ENCODE measurements at places on chromosomes 5 and 9.

DNA sequence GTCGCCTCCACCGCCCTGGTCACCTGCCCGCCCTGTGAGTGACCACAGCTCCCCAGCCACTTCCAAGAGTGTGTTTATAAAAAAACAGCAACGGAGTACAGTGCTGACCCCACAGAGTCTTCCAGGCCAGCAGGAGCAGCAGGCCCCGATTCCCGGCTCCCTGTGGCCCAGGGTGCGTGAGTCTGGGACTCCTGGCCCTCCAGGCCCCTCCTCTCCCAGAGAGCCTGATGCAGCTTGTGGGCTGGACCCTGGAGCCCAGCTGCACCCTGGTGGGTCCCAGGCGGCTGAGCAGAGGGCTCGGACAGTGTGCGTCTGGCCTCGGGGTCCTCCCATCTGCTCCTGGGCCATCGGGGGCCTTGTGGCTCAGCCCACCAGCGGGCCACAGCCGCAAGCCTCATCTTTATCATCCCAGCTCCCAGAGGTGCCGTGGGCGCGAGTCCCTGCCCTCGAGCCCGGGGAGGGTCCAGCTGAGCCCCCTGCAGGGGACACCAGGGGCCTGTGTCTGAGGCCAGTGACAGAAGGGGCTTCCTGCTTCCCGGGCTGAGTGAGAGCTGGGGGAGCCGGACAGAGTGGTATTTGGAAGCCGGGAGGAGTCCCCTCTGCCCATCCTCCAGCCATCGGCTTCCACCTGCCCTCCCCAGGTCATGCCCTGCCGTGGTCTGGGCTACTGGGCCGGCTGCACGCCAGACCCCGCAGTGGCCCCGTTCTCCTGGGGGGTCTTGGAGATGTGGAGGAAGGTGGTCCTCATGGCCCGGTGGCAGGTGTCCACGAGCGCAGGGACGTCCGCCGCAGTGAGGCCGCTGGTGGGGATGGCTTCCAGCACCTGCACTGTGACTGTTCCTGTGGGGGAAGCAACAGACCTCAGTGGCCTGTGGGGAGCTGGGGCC, 10.6 kb downstream of the EGFL7 start:
- no peak for DNase-seq

DNA sequence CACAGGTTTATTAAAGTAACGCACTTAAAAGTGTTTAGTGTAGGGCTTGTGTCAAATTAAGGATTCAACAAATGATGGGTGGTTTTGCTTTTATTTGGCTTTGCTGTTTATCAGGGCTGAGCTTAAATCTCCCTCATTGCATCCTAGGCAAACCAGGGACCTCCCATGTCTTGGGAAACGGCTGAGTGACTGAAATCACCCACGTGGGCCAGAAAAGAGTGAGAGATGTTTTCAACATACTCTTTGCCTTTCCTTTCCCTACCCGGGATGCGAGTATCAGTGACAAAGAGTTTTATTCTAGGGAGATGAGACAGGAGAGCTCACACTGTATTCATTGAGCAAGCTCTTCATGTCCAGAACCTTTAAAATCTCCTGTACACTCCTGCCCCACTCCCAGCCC, 23.3 kb downstream of the KCNMB1 start:
- no peak for DNase-seq

- DNase-seq: no peak
These were observed 177.0 kb upstream of the SH3GL2 start for GRCh38 chr9:17401858-17402257.

DNA sequence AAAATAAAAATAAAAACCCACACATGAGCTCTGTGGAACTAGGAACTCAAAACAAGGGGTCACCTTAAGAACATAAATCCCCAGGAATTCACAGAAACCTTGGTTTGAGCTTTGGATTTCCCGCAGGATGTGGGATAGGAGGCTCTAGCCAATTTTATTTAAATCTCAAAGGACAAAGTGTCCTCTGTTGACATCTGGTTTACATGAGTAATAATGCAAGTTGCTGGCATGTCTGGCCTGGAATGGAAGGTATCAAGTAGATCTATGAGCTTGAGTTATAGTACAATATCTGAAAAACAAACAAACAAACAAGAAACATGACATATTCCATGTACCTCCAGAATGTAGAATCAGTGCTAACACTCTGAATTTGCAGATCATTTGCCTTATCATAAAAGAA, 94.2 kb upstream of the SLIT3 start:
- DNase-seq: no peak

DNA sequence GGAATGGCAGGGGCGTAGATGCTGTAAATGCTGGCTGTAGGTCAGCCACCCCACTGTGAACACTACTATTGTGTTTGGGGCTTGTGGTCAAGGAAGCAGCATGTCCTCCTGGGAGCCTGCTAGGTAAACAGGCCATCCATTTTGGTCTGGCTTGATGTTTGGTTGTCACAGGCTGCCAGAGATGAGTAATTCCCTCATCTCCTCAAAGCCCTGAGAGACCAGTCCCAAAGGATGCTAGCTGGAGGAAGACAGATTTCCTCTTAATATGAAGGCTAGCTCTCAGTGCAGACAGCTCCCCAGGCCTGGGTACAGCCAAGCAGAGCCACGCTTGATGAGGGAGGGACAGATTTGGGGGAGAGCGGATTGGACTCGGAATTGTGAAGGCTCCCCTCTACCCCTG, 72.5 kb upstream of the MAP1B start:
- DNase-seq: no peak

DNA sequence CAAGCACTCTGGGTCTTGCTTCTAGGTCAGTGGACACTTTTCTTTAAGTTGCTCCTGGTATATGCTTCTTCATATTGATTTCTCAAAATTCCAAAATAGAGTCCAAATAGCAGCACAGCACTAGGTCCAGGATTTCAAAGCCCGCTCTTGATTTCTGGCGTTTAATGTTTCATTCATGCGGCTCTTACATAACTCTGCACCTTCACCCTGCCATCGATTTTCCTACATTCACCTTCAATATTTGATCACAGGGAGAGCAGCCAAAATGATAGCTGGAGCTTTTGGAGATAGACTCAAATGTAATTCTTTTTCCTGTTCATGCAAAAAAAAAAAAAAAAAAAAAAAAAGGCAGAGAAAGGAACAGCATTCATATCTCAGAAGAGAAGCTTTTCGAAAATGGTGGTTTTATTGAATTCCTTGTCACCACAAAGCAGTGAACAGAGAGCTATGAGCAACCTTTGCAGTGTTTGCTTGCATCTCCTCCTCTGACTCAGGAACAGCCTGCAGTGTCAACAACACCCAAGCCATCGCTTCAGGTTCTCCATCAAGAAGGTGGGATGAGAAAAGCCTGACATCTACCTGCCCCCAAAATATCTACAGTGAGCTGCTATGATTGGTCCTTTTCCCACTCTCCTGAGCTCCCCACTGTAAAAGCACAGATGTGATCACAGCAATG, 97.8 kb downstream of the MED10 start:
- no peak for DNase-seq

DNA sequence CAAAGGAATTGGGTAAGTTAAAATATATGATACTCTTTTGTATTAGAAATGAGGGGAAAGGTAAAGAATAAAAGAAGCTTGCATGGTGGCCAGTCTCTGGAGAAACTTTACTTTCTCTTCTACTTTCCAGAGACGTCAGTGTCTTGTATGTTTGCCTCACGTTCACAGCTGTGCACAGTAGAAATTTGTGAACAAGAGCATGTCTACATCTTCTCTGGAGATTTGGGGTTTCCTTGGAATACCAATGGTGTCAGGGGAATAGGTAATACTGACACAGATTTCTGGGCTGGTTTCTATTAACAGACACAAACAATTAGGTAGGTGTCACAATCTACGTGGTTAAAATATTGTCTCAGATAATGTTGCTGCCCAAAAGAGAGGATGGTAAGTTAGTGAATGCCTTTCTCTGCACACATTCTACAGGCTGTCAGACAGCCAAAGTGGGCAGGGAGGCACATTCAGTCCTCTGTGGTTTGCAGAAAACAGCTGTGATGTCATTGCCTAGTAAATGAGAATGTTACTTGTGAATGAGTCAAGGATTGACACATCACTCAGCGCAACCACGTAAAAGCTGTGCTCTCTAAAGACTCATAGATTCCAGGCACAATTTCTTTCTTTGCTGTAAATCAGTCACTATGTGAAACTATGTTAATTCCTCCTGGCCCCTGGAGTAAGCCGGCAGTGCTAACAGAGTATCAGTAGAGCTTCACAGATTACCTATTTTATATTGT, 397.1 kb downstream of the MAN2A1 start:
- DNase-seq: no peak

DNA sequence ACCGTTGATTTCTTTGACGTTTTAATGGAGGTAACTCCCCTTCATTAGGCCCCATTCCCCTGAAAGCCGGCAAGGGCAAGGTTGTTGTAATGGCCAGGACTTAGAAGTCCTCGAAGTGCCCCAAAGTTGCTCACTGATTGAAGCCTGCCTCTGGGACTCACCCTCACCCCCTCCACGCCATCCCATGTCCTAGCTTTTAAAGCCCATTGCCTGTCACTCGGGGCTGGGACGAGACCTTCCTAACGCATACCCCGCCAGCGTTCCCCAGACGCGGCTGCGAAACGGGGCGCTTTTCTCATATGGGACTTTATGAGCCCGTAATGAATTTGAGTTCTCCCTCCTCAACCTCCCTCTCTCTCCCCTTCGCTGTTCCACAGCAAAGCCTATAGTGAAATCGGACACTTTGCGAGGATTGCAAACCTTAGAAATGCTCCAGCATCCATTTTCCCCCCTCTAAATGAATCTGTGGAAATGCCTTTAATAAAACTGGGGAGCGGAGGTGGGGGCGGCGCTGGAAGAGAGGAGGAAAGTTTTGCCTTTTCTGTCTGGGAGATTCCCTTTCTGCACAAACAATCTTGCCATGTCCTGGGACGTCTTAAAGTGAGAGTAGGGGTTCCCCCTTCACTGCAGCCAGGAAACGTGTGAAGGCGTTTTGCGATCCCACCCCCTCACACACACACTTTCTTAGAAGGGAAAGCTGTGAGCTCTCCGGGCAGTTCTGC, 1.5 kb downstream of the PAPPA start:
- no peak for DNase-seq

DNA sequence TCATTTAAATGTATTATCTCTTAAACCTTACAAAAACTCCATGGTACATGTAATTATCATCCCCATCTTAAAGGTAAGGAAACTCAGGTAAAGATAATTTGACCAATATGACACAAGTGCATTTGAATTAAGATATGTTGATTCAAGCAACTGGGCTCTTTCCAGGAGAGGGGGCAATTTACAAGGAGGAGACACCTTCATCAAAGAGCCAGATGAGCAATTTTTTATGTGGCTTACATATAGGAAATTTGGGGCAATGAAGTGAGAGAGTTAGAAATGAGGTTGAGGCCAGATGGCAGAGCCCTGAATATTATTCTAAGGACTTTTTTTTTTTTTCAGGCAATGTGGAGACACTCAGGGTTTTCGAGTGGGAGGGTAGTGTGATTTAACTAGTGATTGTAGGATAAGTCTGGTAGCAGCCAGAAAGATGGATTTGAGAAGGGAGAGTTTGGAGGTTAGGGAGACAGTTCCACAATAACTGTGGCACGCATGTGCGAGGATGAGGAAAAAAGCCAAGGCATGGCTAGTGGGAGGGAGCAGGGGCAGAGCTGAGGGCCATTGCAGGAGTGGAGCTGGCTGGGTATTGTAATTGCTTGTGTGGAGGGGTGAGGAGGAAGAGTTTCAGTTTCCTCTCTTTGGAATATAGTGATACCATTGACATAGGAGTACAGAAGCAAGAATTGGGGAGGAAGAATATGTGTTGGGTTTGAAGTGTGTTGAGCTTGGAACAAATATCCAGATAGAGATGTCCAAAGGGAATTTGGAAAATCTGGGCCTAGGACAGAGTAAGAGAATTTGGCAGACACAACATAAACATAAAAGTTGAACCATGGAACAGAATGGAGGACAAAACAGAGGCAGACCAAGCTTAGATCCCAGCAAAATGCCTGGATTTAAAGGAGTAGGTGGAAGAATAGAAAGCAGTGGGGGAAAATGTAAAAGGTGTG, 72.0 kb downstream of the ACTBL2 start:
- no peak for DNase-seq

DNA sequence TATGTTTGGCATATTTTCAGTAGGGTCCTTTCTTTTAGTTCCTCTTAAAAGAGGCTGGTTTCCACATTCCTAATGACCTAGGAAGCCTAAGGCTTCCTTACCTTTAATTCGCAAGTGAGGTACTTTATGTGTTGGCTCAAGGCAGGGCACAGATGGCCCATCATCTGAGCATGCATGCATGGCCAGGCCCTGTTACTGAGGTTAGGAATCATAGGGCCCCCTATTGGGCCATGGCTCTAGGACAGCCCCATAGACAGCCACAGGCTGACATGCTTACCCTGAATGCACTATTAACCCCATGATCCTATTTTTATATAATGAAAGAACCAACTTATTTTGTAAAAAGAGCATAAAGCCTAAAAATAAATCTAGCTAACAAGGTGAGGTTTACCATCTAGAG, 271.4 kb downstream of the ELAVL2 start:
- no peak for DNase-seq

GRCh38 chr9:136260936-136261472, 15.4 kb upstream of the QSOX2 start:
- no peak for DNase-seq
